Activated gamma-delta T cell (primary cell): ENCODE measurements at places on chromosomes 1 and 21.

GRCh38 chr1:38852780-38853179 lies 6.8 kb downstream of the RRAGC start:
- no peak for DNase-seq

- no peak for DNase-seq
These were observed 99.4 kb downstream of the SUSD4 start for GRCh38 chr1:223264529-223264928.

GRCh38 chr1:84271441-84272151 lies 29.9 kb upstream of the SAMD13 start:
- no peak for DNase-seq

- peak; percentile 25 for DNase-seq
These were observed 37.9 kb upstream of the BTG2 start for GRCh38 chr1:203267347-203267846.

DNA sequence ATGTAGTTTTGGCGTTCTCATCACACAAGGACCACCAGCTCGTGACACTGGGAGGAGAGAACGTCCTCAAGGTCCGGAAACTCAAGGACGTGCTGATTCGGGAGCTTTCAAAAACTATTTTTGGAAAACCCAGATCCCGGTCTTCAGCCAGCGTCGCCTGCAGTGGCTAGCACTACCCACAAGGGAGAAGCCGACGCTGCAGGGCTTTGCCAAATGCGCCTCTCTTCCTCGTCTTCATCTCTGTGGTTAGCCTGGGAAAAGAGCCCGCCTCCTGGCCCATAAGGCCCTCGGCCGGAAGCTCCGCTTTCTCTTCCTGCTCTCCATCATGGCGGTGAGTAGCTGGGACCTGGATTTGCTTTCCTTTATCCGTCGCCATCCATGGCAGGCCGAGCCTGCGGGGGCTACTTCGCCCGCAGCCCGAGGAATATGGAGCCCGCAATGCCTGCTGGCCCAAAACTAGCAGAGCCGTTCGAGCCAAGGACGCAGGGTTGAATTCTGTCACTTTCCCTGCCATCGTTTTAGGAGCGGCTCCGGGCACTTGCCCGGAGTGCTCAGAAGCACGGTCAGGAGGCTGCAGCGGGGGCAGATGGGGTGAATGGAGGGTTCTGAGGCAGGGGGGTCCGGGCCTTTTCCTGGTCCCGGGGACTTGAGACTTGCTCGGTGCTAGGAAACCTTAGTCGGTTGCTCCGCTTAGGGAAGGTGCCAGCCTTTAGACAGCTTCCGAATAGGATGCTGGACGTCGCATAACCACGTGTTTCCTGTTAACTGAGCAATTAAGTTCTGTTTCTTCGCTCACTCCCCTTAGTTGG lies at the start of gene RPL11:
RPL11 (plus strand) TSS at position 308 of the 809 bp plus-strand sequence; CDS start at position 326, 18 bp downstream.
- DNase-seq, result peak; percentile 32

DNA sequence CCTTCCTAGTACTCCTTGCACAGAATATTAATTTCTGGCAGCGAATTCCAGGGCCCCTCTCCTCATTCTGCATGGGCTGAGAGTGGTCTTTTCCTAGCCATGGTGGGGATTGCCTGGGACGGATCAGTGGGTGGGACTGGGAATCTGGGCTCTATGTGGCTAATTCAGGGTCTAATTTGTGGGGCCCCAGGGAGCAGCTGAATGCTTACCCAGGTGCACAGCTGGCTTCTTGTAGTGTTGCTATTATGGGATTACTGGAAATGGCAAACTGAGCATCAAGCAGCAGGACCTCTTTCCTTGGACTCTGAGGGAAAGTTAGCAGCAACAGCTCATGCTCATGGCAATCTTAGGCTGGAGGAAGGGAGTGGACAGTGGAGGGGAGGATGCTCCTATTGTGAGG lies 187.1 kb upstream of the CACNA1E start:
- no peak for DNase-seq

DNA sequence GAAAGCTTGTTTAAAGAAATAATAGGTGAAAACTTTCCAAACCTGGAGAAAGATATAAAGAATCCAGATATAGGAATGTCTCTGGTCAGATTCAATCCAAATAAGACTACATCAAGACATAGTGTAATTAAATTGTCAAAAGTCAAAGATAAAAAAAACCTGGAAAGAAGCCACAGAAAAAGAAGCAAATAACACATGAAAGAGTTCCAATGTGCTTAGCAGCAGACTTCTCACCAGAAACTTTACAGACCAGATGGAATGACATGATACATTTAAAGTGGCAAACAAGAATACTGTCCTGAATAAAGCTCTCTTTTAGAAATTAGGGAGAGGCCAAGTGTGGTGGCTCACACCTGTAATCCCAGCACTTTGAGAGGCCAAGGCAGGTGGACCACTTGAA lies 1039.9 kb downstream of the KCNT2 start:
- no peak for DNase-seq

- no peak for DNase-seq
These were observed 3.3 kb downstream of the C21orf58 start for GRCh38 chr21:46320331-46320801.

- no peak for DNase-seq
These were observed 91.6 kb downstream of the GALNT2 start for GRCh38 chr1:230158415-230159291.

DNA sequence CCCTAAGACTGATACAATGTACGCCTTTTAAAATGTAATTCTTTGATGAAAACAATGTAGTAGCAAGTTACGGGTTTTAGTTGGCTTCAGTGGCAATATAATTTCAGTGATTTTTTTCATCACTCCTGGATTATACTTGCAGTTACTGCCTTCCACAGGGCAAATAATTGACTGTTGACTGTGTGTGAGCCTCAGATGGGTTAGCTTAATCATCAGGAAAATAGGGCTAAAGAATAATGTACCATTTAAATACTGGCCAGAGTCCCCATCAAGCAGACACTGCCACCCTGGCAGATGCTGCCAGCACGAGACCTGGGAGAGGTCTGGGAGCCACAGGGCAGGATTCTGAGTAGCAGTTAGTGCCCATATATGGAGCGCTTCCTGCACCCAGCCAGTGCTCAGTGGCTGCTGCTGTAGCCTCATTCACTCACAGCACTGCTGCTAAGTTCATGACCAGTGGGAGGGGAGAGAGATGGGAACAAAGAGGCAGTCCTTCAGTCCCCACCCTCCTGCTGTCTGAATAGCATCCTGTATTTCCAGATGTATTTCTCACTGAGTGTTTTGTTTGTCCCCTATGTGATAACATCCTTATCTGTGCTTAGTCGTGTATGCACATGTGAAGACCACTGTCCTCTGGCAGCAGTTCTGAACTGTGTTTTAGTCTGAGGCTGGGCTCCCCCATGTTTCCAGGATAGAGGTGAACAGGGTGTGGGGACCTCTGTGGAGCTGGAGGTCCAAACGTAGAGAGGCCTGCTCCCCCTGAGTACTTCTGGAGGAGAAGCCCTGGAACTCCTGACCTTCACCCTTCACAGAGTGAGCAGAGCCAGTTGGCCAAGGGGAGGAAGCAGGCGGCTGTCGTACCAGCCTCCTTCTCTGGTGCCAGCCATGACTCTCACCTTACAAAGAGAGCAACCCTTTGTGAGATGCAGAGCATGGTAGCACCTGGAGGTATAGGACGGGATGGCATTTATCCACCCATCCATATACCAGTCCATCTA lies 80.4 kb downstream of the ADARB1 start:
- DNase-seq, result no peak
